ENCODE measurements at places on chromosomes 2 and 18.

DNA sequence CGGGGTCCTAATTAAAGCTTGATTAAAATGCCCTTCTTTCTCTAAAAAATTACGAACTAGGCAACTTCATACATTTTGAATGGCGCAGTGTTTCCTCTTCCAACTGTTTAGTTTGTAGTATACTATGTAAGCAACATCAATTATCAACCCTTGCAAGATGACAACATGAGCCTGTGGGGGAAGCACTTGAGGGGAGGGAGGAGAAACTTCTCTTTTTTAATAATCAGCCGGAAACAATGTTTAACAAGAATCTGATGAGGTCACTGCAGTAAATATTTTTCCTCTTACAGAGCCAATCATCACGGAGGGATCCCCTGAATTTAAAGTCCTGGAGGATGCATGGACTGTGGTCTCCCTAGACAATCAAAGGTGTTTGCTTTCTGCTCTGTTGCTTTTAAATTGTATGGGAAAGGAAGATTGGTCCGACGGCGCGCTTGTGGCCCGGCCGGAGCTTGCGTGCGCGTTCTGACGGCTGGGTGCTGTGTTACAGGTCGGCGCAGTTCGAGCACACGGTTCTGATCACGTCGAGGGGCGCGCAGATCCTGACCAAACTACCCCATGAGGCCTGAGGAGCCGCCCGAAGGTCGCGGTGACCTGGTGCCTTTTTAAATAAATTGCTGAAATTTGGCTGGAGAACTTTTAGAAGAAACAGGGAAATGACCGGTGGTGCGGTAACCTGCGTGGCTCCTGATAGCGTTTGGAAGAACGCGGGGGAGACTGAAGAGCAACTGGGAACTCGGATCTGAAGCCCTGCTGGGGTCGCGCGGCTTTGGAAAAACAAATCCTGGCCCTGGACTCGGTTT, 5.3 kb upstream of the DLX1 start:
- DNase-seq: no peak

- no peak for DNase-seq
Observed at GRCh38 chr2:160694631-160695030, 201.0 kb upstream of the RBMS1 start.

DNA sequence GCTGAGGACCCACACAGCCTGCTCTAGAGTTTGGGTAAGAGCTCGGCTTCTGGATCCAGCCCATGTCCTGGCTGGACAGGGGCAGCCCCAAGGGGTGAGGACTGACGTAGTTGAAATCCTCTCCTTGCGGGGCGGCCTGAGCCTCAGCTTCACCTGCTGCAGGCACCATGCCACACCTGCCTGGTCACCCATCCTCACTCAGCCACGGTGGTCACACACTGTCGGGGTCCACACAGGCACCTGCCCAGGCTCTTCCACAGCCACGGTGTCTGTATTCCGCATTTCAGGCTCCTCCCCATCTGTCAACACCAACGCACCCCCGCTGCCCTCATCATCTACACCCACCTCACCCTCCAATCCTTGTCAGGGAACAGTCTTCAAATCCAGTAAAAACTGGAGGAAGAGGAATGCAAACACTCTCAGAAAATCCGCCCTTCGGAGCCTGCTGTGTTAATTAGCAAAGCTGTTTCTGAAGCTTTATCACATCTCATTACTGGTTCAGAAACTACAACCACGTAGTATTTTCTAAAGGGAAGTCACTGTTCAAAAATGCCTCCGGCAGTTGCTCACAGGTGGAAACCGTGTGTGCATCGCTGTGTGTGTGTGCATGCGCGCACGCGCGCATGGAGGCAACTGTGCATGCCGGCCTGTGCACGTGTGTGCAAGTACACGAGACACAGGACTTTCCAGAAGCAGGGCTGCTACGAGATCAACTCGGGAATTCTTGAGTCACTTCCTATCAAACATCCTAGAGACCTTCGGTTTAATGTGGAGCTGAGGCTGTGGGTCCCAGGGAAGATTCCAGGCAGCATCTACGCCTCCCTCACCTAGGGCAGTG, 38.2 kb downstream of the SLC66A2 start:
- DNase-seq: no peak

GRCh38 chr18:31102025-31102684, at the start of gene DSC2:
DSC2 (minus strand) TSS chr18:31102421; CDS start chr18:31101971, 450 bp downstream.
- no peak for DNase-seq

- DNase-seq: no peak
Observed at GRCh38 chr2:213227458-213227857, 56.8 kb upstream of the SPAG16 start.

GRCh38 chr2:174752403-174753037, 11.8 kb downstream of the CHRNA1 start:
- DNase-seq: no peak

GRCh38 chr2:43110442-43110871, 115.9 kb downstream of the ZFP36L2 start:
- no peak for DNase-seq

DNA sequence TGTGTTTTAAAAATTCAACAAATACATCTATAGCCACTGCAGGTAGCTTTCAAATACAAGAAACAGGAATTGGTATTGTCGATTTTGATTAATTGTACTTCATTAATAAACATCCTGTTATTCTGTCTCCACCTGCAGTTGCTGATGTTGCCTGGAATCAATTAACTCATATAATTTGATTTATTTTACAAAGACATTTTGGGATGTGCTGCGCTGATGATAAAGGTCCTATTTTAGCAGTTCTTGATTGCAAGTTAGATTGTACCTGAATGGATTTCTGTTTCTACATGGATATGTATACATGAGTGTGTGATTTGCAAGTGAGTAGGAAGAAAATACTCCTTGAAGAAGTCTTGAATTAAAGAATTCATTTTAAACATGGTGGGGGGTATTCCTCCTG, 605.3 kb downstream of the ARHGAP15 start:
- no peak for DNase-seq

DNA sequence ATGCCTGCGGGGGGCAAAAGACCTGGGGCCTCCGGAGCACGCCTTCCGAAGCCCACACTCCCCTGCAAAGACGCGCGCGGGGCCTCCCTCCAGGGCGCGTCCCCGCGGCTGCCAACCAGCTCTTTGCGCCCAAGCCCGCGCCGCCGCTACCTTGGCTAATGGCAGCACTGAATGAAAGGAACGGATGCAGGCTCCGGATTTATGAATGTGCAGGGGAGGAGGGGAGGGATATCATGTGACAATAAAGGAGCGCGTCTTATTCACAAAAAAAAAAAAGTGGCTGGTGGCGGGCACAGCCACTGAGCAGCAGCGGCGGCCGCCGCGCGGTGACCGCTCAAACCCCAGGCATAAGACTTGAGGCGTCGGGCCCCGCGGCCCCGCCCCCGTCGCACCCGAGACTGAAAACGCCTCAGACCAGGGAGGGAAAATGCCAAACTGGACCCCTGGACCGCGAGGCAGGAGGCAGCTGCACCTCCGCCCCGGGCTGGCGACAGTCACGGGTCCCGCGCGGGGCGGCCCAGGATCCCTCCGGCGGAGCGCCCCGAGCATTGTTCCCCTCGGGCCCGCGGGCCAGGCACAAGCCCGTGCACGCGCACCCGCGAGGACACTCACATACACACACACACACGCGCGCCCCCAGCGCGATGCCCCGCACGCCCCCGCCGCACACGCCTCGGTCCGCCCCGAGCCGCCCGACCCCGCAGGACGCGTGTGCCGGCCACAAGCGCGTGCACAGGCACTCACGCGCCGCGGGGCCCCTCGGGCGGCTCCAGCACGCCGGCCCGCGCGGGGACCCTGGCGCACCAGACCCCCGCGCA, 1.6 kb downstream of the SPRED2 start:
- peak; percentile 63 for DNase-seq

GRCh38 chr2:234111523-234111922, 61.0 kb downstream of the SPP2 start:
- peak; percentile 72 for DNase-seq

DNA sequence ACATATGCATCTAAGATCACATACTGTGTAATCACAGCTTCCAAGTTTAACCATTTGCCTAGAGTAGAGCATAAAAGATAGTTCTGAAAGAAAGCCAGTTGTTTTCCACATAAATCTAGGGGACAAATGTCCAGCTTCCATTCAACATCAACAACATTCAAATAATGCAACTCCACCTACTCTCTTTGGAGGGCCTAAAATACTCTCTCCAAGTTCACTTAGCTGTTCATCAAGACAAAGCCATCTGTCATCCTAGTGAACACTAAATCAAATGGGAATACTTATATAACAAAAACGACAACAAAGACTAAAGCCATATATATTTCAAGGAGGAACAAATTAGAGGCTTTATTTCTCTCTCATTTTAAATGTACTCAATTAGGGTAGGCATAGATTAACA, 221.5 kb upstream of the CDH2 start:
- no peak for DNase-seq

DNA sequence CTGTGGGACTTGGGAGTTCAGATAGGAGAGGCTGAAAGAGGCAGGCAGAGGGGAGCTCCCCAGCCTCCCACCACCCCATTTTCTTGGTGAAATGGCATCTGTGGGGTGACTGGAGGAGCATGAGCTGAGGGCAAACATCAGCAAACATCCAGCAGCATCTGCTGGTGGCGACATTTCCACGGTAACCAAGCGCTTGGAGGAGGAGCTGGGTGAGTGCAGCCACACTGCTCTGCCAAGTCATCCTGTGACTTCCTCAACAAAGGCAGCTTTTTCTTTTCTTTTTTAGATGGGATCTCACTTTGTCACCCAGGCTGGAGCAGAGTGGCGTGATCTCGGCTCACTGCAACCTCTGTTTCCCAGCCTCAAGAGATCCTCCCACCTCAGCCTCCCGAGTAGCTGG, 5.6 kb downstream of the TXNL4A start:
- no peak for DNase-seq

DNA sequence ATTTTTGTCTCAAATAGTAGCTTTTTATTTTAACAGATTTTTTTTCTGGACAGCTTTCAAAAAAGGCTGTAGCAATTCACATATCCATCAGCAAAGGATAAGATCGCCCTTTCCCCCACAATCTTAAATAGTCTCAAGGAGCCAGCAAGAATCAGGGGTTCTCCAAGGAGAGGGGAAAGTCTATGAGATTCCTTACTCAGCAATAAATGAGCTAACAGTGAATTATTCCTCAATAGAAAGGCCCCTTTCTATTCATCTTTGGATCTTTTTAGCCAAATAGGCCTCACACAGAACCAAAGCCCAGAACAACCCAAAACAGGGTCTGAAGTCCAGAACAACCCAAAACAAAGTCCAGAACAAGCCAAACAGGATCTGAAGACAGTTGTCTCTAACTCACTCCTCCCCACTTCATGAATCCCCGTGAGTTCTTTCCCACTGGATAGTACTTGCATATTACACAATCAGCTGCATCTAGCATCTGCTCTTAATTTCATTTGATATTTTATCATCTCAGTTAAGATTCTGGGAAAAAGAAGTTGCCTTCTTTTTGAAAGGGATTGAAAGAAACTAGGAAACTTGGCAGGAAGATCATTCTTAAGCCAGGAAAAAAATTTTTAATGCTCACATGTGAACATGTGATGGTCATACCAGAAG, 3.4 kb upstream of the DHRS9 start:
- DNase-seq: no peak

DNA sequence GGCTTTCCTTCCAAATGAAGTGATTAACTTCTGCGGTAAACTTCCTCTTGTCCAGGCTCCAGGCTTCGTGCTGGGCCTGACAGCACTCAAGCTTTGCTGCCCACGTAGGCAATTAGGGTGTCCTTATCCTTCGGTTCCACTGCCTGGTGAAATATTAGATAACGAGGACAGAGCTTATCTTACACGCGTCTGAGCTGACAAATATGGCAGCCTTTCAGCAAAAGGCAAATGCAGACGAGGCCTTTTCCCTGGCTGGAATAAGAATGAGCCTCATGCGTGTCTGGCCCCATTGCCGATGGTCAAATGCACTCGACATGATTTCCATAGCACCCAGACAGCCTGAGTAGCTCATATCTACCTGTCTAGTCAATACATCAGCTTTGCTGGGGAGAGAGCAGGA, 141.5 kb downstream of the FAM210A start:
- DNase-seq: no peak

DNA sequence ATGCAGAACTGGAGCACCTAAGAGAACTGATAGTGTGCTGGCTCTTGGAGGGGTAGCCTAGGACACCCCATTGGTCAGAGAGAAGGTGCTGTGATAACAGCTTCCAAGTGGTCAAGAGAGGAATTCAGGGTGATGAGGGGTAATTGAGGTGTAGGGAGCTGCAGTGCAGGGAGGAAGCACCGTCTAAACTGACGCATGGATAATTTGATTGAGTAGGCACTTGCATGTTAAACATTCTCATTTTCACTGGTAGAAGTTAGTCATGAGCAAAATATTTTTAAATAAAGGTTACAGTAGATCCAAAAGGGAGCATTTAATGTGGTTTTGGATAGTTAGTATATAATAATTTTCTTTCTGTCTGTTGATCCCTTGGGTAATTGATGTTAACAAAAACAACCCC, 155.1 kb upstream of the TCF4 start:
- no peak for DNase-seq

DNA sequence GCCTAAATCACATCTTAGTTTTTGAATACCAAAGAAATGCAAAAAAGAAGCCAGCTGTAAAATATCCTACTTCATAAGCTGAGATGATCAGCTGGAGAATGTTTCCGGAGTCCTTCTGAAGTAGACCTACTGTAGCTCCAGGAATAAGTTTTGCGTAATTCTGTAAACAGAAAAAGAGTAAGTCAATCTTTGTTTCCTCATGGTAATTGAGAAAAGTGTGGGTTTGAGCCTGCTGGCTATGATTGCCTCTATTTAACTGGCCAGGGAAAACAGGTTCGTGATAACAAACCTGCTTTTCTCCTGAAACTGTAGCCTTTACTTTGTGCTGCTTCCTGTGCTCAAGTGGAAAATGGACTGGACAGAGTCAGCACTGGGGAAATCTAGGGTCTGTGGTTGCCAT, 58.2 kb downstream of the ITGB6 start:
- DNase-seq: no peak

- no peak for DNase-seq
Observed at GRCh38 chr2:29193681-29194080, 78.5 kb downstream of the CLIP4 start.

GRCh38 chr2:228723599-228723998, 542.1 kb upstream of the SPHKAP start:
- no peak for DNase-seq

DNA sequence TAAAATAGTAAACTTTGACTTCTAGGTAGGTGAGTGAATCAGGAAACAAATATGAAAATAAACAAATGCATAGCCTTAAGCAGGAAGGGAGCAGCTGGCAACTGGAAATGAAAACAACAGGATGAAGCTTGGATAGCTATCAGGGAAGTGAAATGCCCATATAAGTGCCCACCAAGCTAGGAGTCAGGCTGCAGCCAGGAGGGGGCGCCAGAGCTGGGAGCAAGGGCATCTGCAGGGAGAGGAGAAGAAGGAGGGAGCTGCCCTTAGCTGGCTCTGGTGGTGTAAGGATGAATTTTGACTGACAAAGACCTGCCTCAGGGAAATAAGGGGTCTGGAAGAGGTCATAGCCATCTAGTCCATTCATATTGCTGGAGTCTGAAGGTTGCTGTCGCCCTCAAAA, 298.3 kb downstream of the TDRD15 start:
- DNase-seq: peak; percentile 31

GRCh38 chr18:40555914-40556313, 1399.1 kb upstream of the PIK3C3 start:
- DNase-seq: no peak
